Umbilical cord (tissue), 2 donors: ENCODE measurements at places on chromosomes 12 and 14. TPM values are rescaled to one million over a fixed set of nuclear protein-coding genes. Genes with fewer than 3 reads are reported as not detected.

NRIP2 gene
- 0.48 TPM for total RNA-seq

CYP46A1 gene
- total RNA-seq, result 9.4 TPM

GRCh38 chr12:117563706-117564105 is 202.3 kb upstream of the NOS1 start:
- no peak for DNase-seq

- no peak for DNase-seq
Measured at GRCh38 chr14:58098507-58098906, 53.5 kb downstream of the ARMH4 start.

GRCh38 chr12:59499774-59500173 is 96.1 kb upstream of the SLC16A7 start:
- no peak for DNase-seq

DNA sequence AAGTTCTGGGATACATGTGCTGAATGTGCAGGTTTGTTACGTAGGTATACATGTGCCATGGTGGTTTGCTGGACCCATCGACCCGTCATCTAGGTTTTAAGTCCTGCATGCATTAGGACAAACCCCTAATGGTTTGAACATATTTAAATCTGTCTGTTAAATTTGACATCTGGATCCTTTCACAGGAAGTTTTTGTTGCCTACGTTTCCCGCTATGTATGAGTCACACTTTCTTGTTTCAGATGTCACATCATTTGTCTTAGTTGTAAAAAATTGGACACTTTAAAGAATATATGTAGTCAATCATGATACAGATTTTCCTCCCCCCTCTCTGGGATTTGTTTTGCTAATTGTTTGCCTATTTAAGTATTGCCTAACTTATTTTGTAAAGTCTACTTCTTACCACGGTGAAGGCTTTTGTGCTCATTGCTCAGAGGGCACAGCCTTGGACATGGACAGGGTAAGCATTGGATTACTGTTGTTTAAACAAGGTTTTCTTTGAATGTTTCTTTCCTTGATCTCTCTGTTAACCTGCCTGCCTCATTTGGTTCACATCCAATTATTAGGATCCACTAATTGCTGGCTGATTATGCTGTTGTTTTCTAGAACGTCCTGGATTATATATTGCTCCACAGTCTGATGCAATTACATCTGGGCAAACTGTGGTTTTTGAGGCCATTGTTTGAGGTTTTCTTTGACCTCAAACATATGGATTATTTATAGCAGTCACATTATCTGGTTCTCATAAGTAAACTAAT is 1441.4 kb downstream of the AACS start:
- DNase-seq, result no peak
